ENCODE measurements at places on chromosomes 5 and 9.

GRCh38 chr9:77957652-77958051 is 74.0 kb downstream of the GNAQ start:
- DNase-seq, result no peak

DNA sequence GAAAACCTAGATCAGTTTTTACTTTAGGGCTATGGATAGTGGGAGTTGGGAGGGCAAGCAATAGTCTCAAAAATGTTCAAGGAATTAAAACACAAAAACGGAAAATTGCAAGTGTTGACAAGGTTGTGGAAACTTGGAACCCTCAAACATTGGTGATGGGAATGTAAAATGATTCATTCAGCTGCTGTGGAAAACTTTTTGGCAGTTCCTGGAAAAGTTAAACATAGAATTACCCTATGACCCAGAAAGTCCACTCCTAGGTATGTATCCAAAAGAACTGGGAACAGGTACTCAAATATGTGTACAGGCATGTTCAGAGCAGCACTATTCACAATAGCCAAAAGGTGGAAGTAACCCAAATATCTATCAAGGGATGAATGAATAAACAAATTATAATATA is 1.2 kb upstream of the MSANTD3 start:
- no peak for DNase-seq

GRCh38 chr5:155150012-155150411 is 136.5 kb downstream of the KIF4B start:
- no peak for DNase-seq

- no peak for DNase-seq
These were observed 257.7 kb downstream of the MCTP1 start for GRCh38 chr5:95027151-95027721.

GRCh38 chr9:109437286-109437685 is 60.8 kb downstream of the PTPN3 start:
- DNase-seq, result no peak

DNA sequence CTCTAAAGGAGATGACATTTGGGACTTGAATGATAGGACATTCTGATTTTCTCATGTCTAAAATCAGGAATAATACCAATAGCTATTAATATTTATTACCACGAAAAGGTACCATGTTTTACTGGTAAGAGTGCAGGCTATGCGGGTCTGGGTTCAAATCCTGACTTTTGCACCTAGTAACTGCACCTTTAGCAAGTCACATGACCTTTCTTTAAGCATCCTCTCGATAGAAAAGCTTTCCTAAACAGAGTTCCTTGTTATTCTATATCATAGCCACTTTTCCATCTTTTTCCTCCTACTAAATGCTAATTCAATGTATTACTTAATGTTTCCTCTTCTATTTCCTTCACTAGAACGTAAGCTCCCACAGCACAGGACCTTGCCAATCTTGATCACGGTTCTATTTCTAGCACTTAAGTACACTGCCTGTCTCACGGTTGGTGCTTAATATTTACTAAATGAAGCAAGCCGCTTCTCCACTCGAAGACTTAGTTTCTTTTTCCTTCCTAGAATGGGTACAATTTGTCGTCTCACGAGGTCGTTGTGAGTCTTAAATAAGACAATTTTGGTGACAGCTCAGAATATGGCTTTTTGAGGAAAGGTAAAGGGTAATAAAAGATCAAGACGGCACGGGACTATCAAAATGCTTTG is 816 bp downstream of the RBM18 start:
- DNase-seq, result no peak

GRCh38 chr5:5418006-5418405 is 4.5 kb upstream of the ICE1 start:
- no peak for DNase-seq

Measured in NCI-H187 (cell line).